Hematopoietic multipotent progenitor cell treated with erythropoietin and hydrocortisone succinate and interleukin-3 and kit ligand, for 8 days (in vitro differentiated cells): ENCODE measurements at places on chromosomes 16 and 17.

DNA sequence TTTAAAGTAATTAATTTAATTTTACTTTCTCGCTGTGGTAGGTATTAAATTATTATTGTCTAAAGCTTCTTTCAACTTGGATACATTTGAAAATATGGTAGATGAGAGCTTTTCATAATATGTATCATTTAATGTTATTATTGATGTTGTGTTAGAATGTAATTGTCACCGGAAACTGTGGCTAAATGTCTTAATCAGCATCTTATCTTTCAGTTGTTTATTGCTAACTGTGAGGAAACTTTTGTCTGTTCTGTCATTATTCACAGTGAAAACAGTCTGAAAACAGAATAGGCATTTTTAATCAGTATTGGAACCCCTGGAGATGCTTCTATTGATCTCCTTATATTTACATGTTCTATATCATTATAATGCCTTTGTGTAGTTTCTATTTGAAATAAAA, 120.7 kb downstream of the STXBP4 start:
- DNase-seq = peak; percentile 20

DNA sequence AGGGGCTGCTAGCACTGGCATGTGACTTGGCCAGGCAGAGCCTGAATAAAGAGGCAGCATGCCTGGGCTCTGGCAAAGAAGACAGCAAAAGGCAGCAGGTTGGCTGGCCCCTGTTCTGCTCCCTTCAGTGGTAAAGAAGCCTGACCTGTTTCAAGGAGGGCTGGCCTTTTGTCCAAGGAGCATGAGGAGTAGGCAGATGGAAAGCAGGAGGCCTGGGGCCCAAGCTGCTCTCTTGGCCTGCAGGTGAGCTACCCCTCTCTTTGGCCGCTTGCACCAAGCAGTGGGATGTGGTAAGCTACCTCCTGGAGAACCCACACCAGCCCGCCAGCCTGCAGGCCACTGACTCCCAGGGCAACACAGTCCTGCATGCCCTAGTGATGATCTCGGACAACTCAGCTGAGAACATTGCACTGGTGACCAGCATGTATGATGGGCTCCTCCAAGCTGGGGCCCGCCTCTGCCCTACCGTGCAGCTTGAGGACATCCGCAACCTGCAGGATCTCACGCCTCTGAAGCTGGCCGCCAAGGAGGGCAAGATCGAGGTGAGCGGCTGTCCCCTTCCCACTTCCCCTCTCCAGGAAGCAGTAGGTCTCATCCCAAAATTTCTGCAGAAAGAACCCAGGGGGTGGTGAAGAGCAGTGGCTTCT, 8.0 kb downstream of the TRPV2 start:
- no peak for DNase-seq

DNA sequence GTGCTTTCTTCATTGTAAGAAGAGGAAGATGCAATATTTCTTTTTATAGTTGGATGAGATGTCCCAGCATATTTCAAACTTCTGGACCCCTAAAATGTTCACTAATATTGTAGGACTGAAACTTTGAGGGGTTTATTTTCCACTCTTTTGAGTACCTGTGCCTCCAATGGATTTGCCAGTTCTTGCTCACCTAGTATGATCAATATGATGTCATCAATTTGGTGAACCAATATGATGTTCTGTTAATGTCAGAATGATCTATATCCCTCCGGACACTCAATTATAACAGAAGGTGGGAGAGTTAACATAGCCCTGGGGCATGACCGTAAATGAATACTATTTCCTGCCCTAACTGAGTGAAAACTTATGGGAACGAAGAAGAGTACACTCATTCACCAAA, 178.3 kb downstream of the CBLN1 start:
- no peak for DNase-seq

DNA sequence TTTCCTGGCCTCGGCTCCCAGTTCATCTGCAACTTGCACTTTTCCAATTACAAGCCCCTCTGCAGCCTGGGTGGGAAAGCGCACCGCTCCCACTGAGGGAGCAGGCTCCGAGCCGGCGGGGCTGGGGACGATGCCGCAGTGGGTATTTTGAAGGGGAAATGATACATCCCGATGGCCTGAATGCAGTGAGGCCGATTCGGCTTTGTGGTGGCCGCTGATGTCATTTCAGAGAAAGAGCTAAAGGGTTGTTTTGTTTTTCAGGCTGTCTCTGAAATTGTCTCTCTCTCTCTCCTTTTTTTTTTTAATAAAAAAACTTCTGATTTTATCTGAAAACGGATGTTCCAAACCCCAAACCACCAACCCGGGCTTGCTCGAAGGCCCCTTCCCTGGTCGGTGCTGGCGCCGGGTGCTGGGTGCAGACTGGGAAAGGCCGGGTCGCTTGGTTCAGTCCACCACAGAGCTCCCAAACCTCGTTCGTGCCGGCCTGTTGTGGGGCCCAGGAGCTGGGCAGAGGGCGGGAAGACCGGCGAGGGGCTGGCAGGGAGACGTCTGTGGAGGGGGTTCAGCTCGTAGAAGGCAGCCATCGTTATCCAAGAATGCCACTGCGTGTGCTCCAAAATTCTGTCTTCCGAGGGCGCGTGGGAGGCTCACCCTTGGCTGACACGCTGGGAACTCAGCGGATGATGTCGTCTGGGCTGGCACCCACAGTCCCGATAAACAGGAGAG, 102.8 kb downstream of the FOXL1 start:
- no peak for DNase-seq

DNA sequence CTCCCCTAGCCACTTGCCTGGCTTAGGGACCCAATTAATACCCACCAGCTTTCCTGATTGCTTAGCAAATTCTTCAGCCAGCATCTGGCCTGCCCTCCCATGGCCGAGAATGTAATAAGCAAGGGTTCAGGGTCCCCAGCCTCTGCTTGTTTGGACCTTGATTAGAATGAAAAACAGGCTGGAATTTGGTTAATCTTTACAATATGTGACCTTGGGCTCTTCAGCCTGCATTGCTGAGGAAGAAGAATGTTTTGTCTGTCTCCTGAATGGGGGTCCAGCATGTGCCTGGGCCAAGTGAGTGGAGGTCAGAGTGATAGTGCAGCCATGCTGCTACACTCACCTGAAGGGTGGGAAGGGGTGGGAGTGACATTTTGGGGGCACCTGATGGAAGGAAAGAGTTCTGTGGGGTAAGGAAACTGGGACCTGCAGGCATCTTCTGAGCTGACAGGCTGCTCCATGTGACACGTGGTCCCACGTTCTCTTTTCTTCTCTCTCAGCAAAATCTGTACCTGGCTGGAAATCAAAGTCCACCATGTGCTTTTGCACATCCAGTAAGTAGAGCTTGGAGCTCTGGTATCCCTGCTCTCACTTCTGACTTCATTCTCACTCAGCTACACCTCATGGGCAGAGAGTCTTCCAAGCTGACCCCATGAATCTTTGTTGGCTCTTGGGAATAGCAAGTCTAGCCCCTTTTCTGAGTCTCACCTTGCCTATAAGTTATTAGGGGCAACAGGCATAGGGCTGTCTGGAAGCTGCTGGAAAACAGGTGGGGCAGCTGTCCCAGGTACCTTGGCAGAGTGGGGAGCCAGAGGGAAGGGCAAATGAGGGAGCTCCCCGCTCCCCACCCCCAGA, 5.3 kb downstream of the TMEM106A start:
- DNase-seq = no peak

- DNase-seq = no peak
Measured at GRCh38 chr17:2560658-2561057, 32.8 kb upstream of the PAFAH1B1 start.

GRCh38 chr17:38336838-38337237, 6.9 kb downstream of the GPR179 start:
- DNase-seq = no peak

- DNase-seq = no peak
Measured at GRCh38 chr17:10022416-10022815, 117.3 kb upstream of the RCVRN start.
